Keratinocyte (primary cell): ENCODE measurements at places on chromosomes 4 and X. TPM values are rescaled to one million over a fixed set of nuclear protein-coding genes. Genes with fewer than 3 reads are reported as not detected.
A peak's percentile ranks its signal among the peaks of the same experiment; 100 is the strongest.

GRCh38 chr4:77159806-77160205 lies 2.8 kb downstream of the CCNG2 start:
- H3K27ac ChIP-seq = peak overlapping the region; percentile 28
- no peaks in the 10 kb centered on the region for H3K27me3 ChIP-seq
- no peak for DNase-seq
- peaks cover 39% of the 10 kb centered on the region for H3K36me3 ChIP-seq
- peak overlapping the region; percentile 99 for H3K4me3 ChIP-seq

DNA sequence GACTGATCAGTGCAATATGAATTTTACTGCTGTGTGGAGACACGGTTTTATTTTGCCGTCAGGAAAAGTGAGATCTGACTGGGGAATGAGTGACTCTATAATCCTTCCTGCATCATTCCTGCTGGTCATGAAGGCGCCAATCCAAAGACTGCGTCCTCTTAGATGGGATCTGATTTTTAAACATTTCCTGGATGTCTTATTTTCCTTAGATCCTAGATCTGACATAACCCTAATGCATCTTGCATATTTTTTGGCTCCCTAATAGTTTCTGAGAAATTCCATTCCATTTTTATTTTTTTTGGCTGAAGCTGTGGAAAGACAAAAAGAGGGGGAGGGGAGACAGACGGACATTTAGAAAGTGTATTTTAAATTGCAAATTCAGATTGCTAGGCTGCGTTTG lies 454.9 kb upstream of the FAT1 start:
- H3K27me3 ChIP-seq = no peaks in the 10 kb centered on the region
- H3K27ac ChIP-seq = no peak overlapping the region
- H3K4me3 ChIP-seq = no peak overlapping the region
- no peak for DNase-seq
- no peaks in the 10 kb centered on the region for H3K36me3 ChIP-seq

Gene FRG2
- not detected in 3 replicates for polyA plus RNA-seq

Gene CXCL10
- polyA plus RNA-seq = 0.48 to 0.99 TPM (median 0.72 TPM) in 3 replicates

Gene VGLL1
- polyA plus RNA-seq = 4.1 to 6.7 TPM (median 6.4 TPM) in 3 replicates

Gene DGKK
- not detected in 3 replicates for polyA plus RNA-seq

DNA sequence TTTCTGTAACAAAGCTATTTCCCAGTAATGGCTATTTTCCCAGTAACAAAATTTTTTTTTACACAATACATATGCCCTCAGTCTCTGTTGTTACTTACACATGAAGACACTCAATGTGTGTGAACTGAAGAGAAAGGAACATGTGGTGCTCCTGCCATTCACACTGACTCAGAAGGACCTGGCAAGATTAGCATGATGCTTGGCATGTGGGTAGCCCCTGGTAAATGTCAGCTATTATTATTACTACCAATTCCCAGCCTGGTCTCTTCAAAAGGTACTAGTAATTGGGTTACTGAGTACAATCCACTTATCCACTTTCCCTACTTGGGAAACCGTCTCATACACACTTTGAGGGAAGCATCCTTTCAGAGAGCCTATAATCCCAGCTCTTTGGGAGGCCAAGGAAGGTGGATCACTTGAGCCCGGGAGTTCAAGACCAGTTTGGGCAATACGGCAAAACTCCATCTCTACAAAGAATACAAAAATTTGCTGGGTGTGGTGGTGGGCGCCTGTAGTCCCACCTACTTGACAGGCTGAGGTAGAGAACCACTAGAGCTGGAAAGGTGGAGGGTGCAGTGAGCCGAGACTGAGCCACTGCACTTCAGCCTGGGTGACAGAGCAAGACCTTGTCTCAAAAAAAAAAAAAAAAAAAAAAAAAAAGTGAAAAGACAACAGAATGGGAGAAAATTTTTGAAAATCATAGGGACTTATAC lies 14.6 kb downstream of the RBBP7 start:
- DNase-seq = no peak
- H3K36me3 ChIP-seq = peaks cover 5% of the 10 kb centered on the region
- no peak overlapping the region for H3K4me3 ChIP-seq
- H3K4me1 ChIP-seq = peaks cover 5% of the 10 kb centered on the region
- H3K27me3 ChIP-seq = no peaks in the 10 kb centered on the region
- H3K27ac ChIP-seq = no peak overlapping the region

DNA sequence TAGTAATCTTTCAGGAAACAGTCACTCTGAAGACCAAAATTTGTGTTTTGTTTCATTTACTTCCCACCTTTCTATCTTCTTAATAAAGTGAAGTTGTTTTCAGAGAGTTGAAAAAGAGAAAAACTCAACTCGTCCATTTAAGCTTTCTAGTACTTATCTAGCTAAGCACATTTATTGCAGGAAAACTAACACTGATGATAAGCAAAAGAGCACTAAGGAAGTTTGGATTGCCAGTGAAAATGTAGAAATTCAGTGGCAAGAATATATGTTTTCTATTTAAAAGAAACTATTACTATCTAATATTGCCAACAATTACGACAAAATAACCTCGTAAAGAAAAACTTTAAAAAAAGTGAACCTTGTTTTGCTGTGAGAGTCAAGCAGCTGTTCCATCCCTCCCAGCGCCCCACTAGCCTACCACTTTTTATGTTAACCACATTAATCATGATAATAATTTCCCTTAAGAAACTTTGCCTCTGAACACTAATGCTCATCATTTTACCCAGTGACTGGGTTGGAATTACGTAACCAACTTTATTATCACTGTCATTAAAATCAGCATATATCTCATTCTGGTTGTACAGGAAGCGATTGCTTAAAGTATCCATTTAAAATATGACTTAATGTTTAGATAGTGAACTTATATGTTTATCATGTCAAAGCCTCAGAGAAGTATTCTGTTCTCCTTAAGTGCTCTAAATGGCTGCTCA lies 24.8 kb downstream of the SPRY1 start:
- no peaks in the 10 kb centered on the region for H3K36me3 ChIP-seq
- H3K4me3 ChIP-seq = no peak overlapping the region
- H3K27me3 ChIP-seq = no peaks in the 10 kb centered on the region
- no peak for DNase-seq
- H3K27ac ChIP-seq = no peak overlapping the region

GRCh38 chr4:182688081-182688480 lies 229.1 kb downstream of the DCTD start:
- no peaks in the 10 kb centered on the region for H3K4me1 ChIP-seq
- H3K36me3 ChIP-seq = peaks cover 3% of the 10 kb centered on the region

Gene RS1
- not detected in 3 replicates for polyA plus RNA-seq

Gene SOX3
- not detected in 3 replicates for polyA plus RNA-seq

DNA sequence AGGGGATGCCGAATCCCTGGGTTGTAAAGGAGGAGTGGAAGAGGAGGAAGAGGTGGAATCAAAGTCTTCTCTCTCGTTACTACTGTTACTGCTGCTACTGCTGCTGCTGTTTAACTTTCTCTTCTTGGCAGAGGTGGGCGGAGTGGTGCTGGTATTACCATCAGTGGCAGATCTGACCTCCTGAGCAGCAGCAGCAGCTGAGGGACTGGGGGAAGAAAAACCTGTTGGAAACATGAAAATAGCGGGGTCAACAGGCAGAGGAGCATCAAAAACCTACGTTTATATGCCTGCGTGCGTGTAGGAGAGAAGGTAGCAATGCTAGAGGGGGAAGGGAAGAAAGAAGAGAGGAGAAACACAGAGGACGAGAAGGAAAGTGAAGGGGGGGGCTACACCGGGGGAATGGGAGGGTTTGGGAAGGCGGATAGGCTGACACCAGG lies 339 bp downstream of the CUL4B start:
- no peak for DNase-seq
- H3K27me3 ChIP-seq = no peaks in the 10 kb centered on the region

DNA sequence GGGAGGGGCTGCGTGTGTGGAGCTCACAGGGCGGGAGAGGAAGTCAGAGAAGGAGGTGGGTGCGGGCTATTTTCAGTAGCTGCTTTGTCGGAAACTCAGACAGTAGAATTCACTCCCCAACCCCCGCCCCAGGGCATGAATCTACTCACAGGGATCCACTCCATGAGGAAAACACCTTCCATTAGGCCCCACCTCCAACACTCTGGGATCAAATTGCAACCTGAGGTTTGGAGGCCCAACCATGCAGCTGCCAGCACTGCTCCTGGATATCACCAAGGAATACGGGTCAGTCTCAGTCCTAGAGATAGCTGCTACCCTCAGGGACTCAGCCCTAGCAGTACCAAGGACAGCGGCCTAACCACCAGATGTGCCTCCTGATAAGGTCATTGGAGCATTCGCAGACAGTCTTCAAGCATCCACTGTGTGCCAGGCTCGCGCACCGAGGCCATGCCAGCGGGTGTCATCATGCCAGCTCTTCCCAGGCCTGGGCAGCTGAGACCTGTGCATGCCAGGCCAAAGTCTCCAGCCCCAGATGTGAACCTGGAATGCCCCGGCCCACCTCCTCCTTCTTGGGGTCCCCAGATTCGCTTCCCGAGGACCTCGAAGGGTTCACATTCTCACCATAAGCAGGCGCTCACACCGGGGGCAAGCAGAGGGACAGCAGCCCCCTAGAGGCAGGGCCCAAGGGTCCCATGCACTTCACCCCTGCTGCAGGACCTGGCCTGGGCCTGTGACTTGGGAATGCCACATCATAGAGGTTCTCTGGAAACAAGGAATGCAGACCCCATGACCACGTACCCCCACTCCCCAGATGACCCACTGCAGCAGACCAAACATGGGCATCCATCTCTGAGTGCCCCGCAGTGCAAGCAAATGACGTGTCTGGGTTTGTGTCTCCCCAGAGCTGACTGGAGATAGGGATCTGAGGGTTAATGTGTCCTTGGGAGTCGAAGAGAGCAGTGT lies 102.3 kb downstream of the ADRA2C start:
- H3K27me3 ChIP-seq = peaks cover 27% of the 10 kb centered on the region
- no peaks in the 10 kb centered on the region for H3K4me1 ChIP-seq
- no peak overlapping the region for H3K27ac ChIP-seq
- no peak overlapping the region for H3K4me3 ChIP-seq
- DNase-seq = no peak
